ENCODE measurements at places on chromosomes 3 and 15.
A peak's percentile ranks its signal among the peaks of the same experiment; 100 is the strongest.

DNA sequence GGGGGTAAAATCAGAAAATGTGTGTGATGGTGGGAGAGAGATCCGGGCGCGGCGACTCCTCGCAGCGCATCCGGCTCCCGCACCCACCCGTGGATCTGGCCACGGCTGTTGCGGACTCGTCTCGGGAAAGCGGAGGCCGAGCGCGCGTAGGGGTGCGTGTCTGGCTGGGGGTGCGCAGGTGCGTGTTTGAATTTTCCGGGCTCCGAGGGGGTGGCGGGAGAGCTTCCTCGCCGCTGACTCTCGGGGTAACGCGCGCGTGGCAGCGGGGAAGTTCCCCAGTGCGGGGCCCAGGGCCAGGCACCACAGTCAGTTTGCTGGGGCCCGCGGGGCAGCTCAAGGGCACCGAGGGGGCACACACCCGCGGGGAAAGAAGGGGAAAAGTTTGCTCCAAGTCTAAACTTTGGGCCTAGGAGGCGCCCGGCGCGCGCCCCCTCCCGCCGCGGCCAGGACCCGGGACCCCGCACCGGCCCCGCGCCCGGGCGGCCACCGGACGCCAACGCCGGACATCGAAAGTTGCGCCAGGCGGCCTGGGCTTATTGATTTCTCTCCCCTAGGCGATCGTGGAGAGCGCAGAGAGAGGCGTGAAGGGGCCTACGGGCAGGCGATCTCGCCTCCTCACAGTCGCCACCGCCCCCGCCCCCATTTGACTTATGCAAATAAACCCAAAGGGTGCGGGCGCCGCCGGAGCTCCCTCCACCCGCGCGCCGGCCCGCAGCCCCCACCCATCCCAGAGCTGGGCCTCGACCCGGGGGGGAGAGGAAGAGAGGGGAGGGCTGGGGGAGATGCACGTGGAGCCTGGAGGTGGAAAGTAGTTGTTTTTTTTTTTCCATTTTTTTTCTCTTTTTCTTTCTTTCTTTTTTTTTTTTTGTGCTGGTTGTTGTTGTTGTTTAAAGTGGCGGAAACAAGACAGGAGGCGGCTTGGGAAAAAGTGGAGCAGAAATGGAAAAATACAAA is 639 bp downstream of the FOXP1 start:
- peak; percentile 69 for DNase-seq

- DNase-seq = no peak
Observed at GRCh38 chr3:143266927-143267326, 147.4 kb downstream of the CHST2 start.

DNA sequence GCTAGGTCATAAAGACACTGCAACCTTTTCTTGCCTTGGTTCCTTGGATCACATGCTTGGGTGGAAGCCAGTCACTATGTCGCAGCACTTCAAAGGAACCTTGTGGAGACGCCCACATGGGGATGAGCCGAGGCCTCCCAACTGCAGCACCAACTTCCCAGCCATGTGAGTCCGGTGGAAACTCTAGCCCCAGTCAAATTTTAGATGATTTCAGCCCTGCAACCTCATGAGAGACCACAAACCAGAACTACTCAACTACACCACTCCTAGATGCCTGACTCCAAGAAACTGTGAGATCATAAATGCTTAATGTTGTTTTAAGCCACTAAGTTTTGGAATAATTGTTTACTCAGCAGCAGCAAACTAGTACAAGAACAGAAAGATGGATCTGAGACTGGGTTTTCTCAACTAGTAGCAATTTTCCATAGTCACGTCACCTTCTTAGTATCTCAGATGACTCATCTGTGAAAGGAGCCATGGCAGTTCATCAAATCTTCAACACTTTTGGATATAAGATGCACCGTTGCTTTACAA is 86.5 kb downstream of the MB21D2 start:
- DNase-seq = peak; percentile 89

DNA sequence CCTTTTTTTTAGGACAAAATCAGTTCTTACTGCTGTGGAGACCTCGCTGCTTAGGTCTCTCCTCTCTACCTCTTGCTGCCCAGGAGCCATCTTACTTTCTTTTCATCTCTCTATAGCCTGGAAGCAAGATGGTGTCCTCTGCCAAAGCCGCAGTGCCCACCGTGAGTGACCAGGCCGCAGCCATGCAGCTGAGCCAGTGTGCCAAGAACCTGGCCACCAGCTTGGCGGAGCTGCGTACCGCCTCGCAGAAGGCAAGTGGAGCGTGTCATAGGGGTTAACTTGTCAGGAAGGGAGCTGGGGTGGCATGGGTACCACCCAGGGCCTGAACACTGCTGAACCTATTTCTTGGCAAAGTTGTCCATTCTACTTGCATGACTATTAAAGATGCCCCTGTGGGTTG is 320.3 kb upstream of the TPM1 start:
- DNase-seq = no peak

- DNase-seq = peak; percentile 35
Observed at GRCh38 chr15:28892789-28893610, 7.2 kb downstream of the APBA2 start.

DNA sequence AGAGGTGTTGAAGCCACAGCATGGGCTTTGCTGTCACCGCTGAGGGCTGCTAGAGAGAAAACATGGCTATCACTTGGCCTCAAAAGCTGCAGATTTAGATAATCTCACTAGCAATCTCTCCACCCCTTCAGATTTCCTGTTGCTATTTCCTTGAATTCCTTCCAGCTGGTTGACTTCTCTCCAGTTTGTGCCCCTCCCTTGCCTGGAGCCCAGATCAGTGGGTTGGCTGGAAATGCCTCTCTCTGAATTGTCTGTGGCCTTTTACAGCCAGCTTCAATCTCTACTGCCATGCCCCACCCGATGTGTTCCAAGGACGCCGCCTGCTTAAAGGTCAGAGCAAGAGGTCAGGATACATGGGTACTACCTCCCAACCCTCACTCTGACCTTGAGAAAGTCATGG is 294.1 kb downstream of the NTRK3 start:
- no peak for DNase-seq

GRCh38 chr15:74726774-74727164 is 1.4 kb upstream of the CYP1A1 start:
- no peak for DNase-seq

DNA sequence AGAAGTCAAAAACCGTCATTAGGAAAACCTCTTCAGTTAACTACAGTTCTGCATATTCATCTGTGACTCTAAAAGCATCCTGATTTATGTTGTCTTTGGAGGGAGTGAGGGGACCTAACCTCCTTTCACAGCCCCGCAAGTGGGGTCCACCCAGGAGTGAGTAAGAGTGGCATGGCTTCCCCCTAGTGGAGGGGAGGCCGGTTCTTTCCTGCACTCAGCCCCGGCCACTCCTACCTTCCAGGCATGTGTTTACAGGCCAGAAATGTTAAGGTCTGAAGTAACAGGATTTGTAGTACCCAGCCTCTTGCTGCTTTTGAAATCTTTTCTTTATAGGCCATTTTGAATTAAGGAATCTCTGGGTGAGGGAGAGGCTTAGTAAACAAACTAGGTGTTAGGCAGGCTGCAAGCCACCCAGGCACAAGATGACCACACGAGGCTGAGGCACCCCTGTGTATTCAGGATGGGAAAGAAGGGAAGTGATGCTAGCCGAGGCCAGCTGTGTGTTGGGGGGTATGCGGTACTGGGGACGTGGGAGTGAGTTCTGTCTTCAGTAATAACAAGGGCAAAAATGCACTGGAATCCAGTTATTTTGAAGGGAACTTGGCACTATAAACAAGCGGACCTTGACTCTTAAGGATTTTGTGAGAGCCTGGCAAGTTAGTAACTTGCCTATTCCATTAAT is 50.5 kb downstream of the CTDSPL start:
- DNase-seq = no peak

GRCh38 chr15:92480361-92480760 is 86.7 kb downstream of the ST8SIA2 start:
- no peak for DNase-seq

DNA sequence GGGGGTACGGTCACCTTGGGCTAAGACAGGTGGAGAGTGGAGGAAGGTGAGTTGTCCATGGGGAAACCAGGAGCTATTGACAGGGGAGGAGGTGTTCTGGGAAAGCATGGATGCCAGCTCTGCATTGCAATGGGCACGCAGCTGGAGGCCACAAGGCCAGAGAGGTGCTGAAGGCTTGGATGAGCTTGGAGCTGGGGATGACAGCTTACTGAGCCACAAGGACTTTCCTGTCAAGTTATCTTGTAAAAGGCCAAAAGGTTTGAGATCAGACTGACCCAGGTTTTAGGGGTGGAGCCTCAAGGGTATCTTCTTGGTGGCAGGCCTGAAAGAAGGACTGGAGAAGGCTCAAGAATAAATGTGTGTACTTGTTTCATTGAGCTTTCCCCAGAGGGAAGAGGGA is 115.2 kb downstream of the ASB7 start:
- no peak for DNase-seq

DNA sequence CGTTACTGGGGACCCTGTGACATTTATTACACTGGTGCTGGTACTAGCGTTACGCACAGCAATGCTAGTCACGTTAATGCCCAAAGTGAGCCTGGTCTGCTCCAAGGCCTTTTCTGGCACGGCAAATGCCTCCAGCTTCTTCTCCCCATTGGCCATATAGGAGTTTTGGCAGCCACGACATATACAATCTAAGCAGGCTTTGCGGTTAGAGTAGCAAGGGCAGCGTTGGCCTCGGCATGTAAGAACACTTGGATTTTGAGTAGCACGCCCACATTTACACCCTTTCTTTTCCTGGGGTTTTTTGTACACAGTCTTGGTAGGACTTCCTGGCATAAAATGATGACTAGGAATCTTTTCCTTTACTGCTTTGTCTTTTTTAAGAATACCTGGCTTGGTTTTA is 44.9 kb downstream of the MSL2 start:
- DNase-seq = no peak

DNA sequence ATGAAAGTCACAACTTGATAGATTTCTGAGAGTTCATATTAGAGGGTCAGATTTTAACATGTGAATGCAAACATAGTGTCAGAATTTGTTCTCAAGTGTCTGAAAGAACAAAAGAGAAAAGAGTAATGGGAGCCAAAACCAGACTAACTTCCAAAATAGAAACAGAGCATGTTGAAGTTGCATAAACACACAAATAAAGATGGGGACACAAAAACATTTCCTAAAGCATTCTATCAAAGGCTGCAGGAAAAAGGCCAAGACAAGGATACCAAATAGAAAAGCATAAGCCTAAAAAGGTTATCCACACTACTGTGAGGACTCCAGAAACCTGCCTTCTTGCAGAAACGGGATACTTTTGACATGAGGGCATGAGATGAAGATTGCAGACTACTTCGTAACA is 2.8 kb downstream of the FHIT start:
- DNase-seq = no peak

- DNase-seq = no peak
Observed at GRCh38 chr3:99212969-99213368, 311.5 kb upstream of the DCBLD2 start.

- DNase-seq = no peak
Observed at GRCh38 chr3:134375582-134376384, 1.5 kb upstream of the AMOTL2 start.

DNA sequence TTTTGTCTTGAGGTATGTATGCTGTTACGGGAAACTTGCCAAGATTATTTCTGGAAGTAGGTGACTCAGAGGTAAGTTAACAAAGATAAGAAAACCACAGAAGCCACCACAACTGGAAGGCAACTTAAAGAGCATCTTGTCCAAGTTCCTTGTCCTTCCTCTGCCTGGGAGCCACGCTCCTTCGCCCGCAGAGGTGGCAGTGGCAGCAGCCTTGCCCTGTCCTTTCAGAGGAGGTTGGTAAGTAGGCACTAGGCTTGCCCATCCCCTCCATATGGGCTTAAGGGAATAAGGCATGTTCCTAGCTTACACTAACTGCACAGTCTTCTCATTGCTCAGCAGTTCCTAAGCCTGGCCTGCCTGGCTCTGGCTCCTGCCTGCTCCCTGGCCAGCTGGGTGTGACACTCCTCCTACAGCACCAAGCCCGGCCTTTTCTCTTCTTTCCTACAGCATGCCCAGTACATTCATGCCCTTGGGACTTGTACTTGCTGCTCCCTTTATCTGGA is 48.0 kb upstream of the RAB6B start:
- peak; percentile 98 for DNase-seq

DNA sequence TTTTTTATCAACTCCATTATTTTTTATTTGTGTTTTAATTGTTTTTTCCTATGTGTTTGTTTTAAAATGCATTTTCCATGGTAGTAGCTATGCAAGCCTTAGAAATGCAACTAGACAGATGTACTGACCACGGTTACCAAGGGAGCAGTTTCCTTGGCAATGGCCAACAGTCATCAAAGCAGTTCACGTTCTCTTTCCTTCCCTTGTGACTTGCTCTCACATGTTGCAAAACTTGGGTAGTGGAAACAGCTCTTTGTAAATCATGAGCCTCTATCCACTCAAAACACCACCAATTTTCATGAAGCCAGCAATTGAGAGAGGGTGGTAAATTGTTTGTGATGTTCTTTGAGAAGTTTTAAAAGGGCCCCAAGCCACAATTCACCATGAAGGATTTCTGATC is 499.4 kb upstream of the MDFIC2 start:
- DNase-seq = peak; percentile 97

- DNase-seq = no peak
Observed at GRCh38 chr3:84906065-84906464, 52.7 kb upstream of the CADM2 start.

DNA sequence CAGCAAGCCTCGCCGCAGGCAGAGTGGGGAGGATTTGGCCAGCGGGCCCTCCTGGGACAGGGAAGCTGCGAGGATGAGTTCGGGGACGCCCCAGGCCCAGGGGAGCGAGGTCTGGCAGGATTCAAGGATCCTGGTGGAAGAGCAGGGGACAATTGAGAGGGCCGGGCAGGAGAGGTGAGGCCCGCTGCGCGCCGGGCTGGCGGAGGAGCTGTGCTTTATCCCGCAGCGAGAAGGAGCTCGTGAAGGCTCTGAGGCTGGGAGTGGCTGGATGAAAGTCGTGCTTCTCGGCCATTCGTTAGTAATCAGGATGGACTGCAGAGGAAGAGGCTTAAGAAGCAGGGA is 3.6 kb downstream of the SLC51A start:
- DNase-seq = no peak

DNA sequence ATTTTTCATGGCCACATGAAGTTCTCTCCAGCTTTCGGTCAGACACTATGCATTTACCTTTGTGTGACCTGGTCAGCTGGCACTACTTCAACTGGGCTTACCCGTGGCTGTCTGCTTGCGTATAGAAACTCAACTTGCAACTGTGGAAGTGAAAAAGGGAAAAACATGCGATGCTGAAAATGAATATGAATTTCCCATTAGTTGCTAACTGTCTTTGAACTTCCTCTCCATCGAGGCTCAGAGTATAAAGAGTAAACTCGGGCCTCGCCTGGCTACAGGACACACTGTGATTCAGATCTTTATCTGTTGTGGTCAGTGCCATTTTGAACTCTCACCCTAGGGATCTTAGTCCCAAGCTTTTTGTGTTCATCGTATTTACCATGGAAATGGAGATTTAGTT is 26.8 kb downstream of the NFKBIZ start:
- DNase-seq = no peak

- no peak for DNase-seq
Observed at GRCh38 chr3:173109143-173109542, 31.9 kb downstream of the SPATA16 start.
